ENCODE measurements at places on chromosomes 6 and 20.

- DNase-seq = no peak
Observed at GRCh38 chr6:110475066-110475653, 1.3 kb downstream of the SLC22A16 start.

DNA sequence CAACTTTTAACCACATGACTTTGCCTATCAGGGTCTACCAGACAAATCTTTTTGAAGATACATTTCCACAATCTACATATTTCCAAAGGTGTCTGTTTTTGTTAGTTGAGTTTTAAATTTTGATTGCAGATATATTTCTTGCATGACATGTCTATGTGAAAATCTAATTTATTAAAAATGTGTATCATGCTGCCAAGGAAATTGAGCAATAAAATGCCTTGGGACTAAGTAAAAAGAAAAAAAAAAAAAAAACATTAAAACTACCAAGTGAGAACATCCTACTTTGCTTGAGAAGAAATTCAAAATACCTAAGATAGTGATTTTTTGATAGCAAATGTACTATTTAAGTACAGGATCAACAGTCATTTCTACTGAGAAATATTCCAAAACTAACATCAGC is 17.7 kb downstream of the SLC17A5 start:
- DNase-seq = no peak

- DNase-seq = no peak
Observed at GRCh38 chr20:59646487-59646886, 42.1 kb downstream of the PHACTR3 start.

- no peak for DNase-seq
Observed at GRCh38 chr6:68059899-68060298, 575.2 kb upstream of the ADGRB3 start.

DNA sequence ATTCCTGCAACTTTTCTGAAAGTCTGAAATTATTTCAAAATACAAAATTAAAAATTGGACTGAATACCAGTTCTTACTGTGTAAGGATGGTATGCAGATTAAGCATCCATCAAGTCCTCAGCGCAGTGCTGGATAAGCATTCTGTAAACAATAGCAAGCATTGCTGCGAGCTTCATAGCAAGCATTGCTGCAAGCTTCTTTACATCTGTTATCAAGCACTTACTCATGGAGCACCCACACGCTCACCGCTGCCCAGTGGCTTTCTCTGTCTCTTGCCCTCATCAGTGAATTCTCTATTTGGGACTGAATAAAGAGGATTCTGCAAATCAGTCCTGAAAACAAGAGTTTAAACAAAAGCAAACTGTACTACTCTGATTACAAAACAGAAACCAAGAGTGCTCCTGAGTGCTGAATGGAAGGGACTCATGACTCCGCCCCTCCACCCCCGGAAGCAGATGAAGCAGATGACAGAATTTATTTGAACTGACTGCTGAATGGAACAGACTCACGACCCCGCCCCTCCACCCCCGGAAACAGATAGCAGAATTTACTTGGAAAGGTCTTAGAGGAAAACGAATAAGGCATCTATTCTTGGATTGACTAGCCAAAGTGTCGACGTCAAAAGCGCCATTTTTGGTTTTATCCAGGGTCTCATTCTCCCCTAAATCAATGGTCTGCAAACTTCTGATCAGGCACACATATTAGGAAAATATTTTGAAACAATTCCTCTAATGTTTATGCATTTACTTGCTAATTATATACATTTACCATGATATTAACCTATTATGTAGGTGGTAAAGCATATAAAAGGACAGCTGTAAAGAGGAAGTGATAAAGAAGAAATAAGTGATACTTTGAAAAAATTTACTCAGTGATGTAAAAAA is 22.1 kb upstream of the EYA2 start:
- no peak for DNase-seq

GRCh38 chr6:106732376-106732940 is 103.1 kb downstream of the QRSL1 start:
- DNase-seq = no peak

- no peak for DNase-seq
Observed at GRCh38 chr6:7587631-7588100, 2.3 kb upstream of the SNRNP48 start.

- no peak for DNase-seq
Observed at GRCh38 chr6:31836474-31837368, 9.2 kb downstream of the HSPA1B start.

DNA sequence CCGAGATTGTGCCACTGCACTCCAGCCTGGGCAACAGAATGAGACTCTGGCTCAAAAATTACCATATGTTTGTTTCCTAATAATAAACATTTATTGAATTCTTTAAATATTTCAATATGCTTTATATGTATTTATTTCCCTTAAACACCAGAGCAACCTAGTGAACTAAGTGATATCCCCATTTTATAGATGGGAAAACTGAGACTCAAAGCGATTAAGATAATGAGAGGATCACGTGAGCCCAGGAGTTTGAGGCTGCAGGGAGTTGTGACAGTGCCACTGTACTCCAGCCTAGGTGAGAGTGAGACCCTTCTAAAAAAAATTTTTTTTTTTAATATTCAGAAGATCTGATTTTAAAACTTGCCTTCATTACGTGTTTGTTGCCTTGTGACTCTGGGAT is 19.4 kb upstream of the CARMIL1 start:
- DNase-seq = no peak

- no peak for DNase-seq
Observed at GRCh38 chr6:85403331-85404015, 46.4 kb upstream of the NT5E start.

- no peak for DNase-seq
Observed at GRCh38 chr6:75481936-75482593, 11.5 kb downstream of the FILIP1 start.

GRCh38 chr6:76885861-76886301 is 577.4 kb downstream of the HTR1B start:
- DNase-seq = no peak

DNA sequence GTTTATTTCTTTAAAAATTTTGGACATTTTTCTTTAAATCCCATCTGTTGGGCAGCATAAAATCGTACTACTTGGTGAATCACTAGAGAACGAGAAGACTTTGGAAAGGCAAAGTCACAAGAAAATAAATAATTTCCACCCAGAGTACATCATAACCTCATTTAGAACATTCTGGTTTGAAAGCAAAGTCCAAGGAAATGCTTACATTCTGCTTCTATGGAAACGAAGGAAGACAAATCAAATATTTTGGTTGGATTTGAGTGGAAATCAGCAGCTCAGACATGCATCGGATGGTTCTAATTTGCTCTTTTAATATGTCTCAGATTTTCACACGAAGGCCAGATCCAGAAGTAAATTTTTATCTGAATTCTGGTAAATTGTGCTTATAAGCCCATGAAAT is 60.7 kb upstream of the LTV1 start:
- no peak for DNase-seq

DNA sequence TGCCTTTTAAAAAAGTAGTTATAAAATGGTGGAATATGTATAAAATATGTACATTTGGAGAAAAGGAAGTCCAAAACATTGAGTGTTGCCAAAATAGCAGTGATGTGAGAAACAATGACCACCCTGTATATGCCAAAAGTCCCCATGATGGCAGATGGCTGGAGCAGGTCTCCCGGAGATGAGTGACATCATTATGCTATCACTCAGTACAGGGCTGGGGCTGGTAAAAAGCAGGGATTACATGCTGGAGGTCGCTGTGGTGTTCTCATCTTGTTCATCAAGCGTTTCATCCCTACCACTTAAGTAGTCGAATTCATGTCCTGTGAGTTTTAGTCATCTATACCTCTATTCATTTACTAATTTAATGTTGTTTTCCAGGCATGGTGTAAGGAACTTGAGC is 315.3 kb upstream of the SLC35B3 start:
- no peak for DNase-seq

- DNase-seq = no peak
Observed at GRCh38 chr6:52754443-52754842, 8.8 kb downstream of the GSTA2 start.

DNA sequence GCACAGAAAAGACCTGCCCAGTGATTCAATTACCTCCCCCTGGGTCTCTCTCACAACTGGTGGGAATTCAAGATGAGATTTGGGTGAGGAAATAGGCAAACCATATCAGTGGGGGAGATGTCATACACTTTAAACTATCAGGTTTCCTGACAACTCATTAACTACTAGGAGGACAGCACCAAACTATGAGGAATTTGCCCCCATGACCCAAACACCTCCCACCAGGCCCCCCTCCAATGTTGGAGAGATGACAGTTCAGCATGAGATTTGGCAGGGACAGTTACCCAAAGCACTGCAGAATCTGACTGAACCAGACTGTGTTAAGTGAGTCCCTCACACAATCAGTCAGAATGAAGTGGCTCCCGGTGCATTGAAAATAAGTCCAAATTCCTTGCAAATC is 148.0 kb downstream of the TTLL2 start:
- DNase-seq = no peak

- DNase-seq = no peak
Observed at GRCh38 chr6:19157486-19157885, 679.7 kb upstream of the ID4 start.

- DNase-seq = no peak
Observed at GRCh38 chr6:8545336-8545735, 110.0 kb upstream of the SLC35B3 start.

DNA sequence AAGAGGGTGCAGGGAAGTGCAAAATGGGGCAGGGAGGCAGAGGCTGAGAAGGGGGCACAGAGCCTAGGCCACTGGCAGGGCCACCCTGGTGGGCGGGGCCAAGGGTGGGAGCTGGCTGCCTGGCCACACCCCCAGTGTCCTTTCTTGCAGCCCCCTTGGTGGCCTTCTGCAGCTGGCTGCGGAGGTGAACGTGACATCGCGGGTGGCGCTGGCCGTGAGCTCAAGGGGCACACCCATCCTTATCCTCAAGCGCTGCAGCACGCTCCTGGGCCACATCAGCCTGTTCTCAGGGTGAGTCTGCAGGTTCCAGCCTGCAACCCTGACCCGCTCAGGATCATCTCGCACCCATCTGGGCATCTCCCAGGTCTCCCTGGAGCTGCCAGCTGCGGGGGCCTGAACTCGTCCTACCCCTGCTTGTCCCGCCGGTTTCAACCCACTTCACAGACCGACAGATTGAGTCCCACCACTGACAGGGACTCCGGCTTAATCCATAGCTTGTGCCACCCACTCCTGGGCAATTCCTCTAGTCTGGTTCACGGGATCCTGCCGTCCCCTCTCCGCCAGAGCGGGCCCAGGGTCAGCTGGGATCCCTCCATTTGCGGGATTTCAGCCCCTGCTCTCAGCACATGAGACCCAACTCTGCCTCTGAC is 6.2 kb downstream of the BPIFB3 start:
- DNase-seq = no peak

GRCh38 chr6:84842525-84843166 is 78.2 kb upstream of the TBX18 start:
- DNase-seq = no peak

DNA sequence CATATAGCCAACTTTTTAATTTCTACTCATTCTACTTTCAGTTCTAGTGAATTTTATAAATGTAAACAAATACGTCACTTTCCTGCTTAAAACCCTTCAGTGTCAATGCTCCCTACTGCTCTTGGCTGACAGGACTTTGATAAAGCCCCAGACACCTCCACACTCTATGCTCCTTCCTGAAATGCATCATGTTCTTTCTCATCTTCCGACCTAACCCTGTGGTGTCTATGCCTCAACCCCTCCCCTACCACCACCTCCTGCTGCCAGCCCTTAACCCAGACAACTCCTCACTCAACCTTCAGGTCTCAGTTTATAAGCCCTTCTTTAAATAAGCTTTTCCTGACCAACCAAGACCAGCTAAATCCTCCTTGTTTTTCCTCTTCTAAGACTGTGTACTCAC is 19.1 kb downstream of the TLDC2 start:
- no peak for DNase-seq

GRCh38 chr6:77535172-77535571 is 71.9 kb upstream of the HTR1B start:
- DNase-seq = no peak

GRCh38 chr20:20466341-20466879 is 98.5 kb downstream of the INSM1 start:
- DNase-seq = peak; percentile 75

DNA sequence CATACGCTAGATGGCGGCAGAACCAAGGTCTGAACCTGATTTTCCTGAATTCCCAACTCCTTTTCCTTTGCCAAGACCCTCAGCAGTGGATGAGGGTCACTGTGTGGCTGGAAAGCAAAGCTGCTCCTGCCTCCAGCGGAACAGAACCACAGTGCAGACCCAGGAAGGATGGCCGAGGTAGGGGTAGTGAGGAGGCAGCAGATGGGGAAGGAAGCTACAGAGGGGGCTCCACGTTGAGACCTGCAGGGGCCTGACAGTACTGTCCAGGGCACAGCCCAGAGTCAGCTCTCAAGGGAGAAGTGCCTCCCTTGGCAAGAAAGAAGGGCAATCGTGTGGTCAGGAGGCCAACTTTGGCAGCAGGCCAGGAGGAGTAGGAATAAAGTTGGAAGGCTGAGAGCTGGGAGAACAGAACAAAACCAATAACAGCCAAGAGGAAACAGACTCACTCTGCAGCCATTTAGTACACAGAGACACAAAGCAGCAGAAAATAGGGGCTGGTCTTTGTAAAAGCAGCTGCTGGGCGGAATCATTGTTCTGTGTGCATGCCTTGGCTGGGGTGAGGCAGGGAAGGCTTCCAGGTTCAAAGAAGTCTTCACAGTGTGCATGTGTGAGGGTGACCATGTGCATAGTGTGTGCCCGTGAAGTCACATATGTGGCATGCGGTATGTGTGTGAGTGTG is 3.1 kb downstream of the GABRR2 start:
- no peak for DNase-seq

- DNase-seq = no peak
Observed at GRCh38 chr6:138205437-138206094, 12.7 kb downstream of the PBOV1 start.

- no peak for DNase-seq
Observed at GRCh38 chr20:18743665-18744440, 69.7 kb upstream of the SCP2D1 start.

DNA sequence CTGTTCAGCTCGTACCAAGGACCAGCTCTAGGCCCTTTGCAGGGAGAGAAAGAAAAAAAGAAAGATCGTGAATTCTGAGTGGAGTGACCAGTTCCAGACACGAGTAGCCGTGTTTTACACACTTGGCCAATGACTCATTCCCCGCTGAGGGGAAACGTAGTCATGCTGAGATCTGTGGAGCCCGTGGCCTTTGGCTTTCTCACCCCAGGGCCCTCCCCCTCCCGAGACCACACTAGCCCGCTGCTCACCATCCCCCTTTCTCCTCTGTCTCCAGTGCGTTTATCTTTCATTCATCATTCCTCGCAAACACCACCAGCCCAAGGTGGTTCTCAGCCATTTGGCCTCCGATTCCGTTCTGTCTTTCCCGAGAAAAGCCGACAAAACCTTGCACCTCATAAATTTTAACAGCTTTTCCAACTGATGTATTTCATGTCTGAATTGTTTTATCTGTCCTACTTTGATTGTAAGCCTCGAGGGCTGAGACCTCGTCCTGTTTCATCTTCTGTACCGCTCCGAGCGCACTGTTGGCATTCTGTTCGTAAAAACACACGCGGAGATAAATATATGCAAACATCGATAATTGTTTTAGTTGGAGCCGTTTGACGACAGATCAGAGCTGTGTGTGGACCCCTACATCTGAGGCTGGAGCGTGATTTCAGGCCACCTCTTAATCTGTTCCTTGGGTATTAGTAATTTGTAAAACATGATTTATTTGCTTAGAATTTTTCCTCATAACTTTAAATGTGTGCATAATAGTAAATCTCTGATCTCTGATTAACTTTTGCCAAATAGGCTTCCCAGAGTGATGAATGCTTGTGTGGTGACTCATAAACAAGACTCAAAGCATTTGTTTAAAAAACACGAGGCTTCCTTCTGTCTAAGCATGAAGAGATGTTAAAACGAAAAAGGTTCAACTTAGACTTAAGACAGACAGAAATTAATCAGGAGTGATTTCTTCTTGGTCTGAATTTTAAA is 336.6 kb downstream of the CDH4 start:
- DNase-seq = no peak

Data from activated CD4-positive, alpha-beta T cell treated with anti-CD3 and anti-CD28 coated beads, Interleukin-2, Interleukin-4, amounts not matched to agents 100 ng/mL and 50 ng/mL, durations not matched to agents 16 hours and 8 hours (primary cell).